GM12892 (cell line): ENCODE measurements at places on chromosomes 3 and 15.

- no peak for DNase-seq
These were observed 394.6 kb upstream of the TPM1 start for GRCh38 chr15:62647843-62648505.

- no peak for DNase-seq
These were observed 351.2 kb upstream of the SGO1 start for GRCh38 chr3:20537234-20537633.

DNA sequence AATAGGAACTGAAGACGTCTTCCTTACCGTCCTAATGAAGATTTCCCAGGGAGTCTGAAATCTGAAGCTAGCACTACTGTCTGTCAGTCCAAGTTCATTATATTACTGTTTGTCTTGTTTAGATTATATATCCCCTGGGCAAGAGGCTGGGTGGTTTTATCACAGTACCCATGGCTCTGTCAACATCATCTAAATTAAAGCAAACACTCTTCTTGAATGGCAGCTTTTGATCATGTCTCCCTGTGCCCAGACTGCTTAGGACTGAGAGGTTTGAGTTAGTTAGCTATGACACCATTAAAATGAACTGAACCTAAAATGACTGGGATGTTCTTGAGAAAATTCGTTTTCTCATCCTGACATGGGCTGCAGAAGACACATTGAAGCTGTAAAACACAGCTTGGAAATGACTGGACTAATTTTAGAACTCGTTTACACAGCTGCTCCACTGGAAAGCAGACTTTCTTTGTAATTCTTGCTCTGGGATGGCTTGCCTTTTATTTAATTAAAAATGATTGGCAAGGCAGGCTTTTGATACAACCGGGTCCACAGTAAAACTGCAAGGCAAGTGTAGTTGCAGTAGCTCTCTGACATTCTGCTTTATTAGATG lies 243.5 kb downstream of the MFSD1 start:
- DNase-seq = no peak

DNA sequence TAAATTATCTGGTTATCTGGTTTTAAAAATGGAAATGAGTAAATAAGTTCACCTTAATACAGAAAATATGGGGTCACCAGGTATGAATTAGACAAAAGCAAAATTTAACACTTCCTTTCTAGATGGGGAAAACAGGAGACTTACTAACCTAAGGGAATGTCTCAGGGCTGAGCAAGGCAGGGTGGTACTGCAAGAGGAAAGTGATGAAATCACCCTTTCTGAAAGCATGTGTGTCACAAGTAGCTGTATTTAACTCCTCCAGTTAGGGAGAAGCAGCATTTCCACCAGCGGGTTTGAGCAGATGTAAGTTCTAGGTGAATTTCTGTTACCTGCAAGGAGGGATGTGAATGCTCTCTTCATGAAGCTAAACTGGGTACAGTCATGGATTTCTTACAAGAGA lies 629.1 kb downstream of the MECOM start:
- no peak for DNase-seq

GRCh38 chr3:191473661-191474198 lies 12.8 kb downstream of the PYDC2 start:
- DNase-seq = no peak

GRCh38 chr15:91824256-91824655 lies 29.3 kb upstream of the SLCO3A1 start:
- no peak for DNase-seq

DNA sequence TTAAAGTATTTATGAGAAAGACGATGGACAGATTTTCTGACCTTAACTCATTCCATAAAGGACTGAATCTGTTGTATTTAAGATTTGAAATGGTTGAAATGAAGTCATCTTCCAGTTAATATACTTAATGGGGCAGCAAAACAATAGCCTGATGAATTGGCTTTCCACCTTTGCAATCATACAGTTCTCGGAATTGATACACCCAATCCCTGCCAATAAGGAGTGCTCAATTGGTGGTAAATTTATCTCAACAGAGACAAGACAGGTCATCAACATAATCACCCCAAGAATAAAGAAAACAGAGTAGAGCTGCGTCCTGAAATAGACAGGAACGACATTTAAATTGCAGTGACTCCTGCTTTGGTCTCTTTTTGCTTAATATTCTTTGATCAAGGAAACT lies 11.2 kb downstream of the ANXA2 start:
- DNase-seq = no peak

- DNase-seq = no peak
These were observed 81.8 kb downstream of the NLGN1 start for GRCh38 chr3:173479301-173479700.

GRCh38 chr15:73923488-73924164 lies 2.6 kb upstream of the LOXL1 start:
- DNase-seq = no peak

GRCh38 chr3:7779331-7779730 lies 722.3 kb upstream of the LMCD1 start:
- DNase-seq = no peak

- no peak for DNase-seq
These were observed 346.8 kb downstream of the TBL1XR1 start for GRCh38 chr3:176850498-176850897.

- no peak for DNase-seq
These were observed 10.5 kb upstream of the BUB1B start for GRCh38 chr15:40150163-40150925.

DNA sequence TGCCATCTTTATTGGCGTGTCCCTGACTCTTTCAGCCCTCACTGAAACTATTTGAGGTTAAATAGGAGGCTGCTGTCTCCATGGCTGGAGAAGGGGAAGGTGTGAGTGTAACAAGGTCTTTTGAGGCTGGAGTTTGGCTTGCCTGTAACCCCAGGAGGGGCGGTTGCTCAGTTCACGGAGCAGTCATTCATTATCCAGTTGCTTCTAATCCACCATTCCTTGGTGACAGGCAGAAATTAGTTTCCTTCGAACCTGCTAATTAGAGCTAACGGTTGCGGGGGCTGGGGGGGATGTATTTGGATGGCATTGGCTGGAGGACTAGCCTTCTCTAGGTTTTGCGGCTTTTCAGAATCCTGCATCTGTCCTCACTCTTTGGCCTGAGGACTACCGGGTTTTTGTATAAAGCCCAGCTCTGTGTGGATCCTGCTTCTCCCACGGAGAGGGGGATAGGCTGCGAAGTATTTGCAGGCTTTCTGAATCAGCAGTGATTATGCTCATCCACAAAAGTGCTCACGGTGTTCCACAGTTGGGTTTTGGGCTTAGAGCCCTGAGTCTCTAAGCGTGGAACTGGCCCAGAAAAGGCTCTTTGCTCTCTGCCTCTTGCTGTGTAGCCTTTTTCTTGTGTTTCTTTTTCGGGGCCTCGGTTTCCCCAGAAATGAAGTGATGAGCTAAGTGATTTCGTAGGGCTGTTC lies 18.6 kb downstream of the FGD5 start:
- no peak for DNase-seq

DNA sequence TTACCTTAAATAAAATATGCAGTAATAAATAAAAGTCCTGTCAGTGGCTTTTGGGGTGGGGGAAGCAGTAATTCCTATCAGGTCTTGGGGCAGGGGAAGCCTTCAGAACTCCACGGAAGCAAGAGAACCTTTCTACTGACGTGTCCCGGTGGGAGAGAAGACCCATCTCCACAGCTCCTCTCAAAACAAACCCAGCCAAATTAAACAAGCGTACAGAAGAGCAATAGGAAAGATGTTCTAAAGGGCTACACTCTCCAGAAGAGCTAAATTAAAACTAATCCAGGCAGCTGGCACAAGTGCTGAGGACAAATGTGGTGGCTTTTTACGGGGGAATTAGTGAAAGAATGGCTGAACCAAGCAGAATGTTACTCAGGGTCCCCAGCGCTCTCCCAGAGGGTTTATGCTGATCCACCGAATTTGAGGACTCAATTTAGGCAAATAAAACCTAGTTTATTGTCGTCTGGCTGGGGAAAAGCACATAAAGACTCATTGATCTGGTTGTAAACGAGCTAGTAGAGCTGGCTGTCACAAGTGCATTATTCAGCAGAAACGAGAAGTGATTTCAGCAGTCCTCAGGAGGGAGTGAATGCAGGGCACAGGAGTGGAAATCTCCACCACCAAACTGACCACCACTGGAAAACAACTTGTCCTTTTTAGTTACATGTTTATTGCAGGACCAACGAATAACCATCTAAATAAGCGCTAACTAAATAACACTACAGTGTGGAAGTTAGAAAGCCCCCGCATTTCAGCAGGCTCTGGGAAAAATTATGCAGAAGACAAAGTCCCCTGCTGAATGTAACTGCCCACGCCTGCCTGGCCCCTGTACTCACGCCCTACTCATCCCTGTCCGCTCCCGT lies 13.5 kb downstream of the BFSP2 start:
- no peak for DNase-seq

DNA sequence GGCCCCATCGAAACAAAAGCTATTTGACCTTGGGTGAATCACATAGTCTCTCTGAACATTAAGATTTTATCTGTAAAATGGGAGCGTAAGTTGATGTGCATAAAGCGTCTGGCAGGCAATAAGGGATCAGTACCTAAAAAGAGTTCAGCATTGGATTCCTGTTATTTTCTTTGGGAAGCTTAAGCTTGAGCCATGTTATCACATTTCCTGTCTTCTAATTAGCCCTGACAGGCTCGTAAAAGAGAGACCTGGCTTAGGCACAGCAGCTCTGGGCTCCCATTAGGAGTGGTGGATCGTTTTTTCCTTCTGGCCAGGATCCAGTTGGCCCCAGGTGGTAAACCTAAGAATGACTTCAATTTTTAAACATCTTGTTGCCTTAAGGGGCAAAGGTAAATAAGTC lies 26.0 kb upstream of the CA12 start:
- DNase-seq = no peak

- no peak for DNase-seq
These were observed 36.8 kb downstream of the TLE3 start for GRCh38 chr15:70060993-70061305.

GRCh38 chr3:14150078-14150477 lies 25.2 kb downstream of the TMEM43 start:
- no peak for DNase-seq

GRCh38 chr3:58801541-58801940 lies 135.0 kb upstream of the FAM3D start:
- DNase-seq = no peak

GRCh38 chr3:69855436-69856162 lies 116.3 kb downstream of the MITF start:
- no peak for DNase-seq

DNA sequence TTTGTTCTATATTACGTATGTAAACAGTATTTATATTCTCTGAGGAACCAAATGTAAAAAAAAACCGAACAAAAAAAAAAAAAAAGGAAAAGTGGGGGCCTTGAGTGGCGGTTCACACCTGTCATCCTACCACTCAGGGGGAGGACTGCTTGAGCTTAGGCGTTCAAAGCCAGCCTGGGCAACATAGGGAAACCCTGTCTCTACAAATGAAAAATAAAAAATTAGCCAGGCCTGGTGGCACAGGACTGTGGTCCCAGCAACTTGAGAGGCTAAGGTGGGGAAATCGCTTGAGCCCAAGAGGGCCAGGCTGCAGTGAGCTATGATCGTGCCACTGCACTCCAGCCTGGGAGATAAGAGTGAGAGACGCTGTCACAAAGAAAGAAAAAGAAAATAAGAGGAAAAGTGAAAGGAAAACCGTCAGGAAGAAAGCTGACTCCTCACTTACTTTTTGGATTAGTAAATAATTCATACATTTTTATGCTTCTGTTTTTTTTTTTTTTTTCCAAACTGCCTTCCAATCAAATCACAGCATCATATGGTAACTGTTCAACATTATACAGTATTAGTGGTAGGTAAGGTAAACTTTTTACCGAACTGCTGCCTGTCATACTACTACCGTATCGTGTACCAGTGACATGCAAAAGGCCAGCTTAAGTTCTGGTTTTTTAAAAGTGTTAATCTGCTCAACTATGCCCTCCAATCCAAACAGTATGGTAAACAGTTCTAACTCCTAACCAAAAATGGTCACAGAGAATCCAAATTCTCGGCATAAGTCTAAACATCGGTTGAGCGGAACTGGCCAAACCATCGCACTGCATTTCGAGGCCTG lies 1.2 kb downstream of the PHC3 start:
- no peak for DNase-seq

DNA sequence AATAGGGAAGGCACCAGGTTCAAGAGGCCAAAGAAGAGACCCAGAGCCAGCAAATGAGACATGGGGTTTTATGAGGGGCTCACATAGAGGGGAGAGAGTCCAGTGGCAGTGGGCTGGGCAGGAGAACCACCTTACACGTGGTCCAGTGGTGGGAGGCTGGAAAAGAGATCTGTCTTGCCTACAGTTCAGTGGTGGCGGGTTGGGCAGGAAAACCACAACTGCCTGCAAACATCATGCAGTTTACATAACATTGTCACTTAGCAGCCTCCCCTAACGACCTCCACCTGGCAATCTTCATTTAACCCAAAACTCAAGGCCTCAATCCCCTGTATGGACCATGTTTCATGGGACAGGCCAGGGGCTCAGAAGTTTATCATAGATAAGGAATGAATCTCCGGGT lies 29.1 kb downstream of the CRYGS start:
- no peak for DNase-seq

DNA sequence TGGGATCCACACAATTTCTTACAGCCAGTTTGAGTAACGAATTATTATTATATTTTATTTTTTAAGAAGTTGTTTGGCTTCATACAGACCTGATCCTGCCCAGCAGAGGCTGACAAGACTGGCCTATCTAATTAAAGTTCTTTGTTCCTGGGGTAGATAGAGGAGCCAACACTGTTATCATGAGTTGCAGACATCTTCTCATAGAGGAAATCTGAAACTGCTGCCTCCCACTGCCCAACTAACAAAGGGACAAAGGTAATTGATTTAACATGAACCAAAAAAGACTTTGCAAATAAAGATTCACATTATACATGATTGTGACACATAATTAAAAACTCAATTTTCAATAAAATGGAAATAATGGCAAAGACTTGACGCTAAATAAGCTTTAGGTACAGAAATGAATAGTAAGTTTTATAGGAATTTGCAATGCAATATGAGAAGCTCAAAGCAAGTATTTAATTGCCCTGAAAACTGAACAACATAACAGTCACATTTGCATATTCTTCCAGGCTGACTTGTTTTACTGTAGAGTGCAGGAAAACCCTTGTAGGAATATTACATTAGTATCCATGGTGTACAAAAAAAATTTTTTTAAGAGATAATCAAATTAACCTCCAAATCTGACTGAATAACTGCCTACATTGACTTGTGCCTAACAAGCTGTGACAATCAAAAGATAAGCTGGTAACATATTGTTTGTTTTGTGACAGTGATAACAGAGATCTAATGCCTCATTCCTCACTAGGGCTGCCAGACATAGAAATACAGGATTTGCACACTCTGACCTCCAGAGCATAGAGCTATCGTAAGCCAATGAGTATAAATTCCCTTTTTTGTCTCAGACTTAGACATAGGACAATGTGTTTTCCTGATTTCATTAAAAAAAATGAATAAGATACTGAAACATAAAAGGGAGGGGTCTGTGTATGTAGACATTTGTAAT lies 273.2 kb downstream of the MFSD1 start:
- no peak for DNase-seq
